H9 (cell line): ENCODE measurements at places on chromosomes 13 and 19.

GRCh38 chr19:33211794-33212435, 13.7 kb downstream of the SLC7A10 start:
- DNase-seq: no peak

- no peak for DNase-seq
Observed at GRCh38 chr13:101946401-101946800, 455.4 kb downstream of the FGF14 start.

DNA sequence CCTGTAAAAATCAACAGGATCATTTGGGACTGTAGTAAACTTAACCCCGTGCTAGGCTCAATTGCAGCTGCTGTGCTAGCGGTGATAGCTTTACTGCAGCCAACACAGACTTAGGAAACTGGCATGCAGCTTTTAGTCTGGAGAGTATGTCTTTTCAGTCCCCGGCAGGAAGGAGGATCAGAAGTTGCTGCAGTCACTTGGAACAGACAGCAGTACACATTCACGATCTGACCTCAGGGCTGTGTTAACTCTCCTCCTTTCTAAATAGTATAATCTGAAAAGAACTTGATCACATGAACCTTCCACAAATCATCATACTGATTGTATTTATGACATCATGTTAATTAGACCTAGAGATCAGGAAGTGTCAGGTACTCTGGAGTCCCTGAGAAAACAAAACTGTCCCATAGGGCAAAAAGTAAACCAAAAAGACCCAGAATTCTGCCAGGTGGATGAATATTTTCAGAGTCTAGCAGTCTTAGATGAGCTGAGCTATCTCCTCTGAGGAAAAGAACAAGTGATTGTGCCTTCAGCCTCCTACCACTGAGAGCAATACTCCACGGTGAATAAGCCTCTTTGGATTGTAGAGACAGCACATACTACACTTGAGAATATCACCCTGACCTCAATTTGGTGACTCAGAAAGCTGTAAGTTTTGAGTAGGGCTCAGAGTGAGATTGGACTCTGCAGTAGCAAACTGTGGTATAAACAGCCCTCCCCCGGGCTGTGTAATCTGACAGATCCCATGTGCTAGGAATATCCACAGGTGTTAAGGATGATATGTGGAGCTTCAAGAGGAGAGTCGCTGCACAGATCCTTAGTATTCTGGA, 181.0 kb upstream of the GPR12 start:
- no peak for DNase-seq

DNA sequence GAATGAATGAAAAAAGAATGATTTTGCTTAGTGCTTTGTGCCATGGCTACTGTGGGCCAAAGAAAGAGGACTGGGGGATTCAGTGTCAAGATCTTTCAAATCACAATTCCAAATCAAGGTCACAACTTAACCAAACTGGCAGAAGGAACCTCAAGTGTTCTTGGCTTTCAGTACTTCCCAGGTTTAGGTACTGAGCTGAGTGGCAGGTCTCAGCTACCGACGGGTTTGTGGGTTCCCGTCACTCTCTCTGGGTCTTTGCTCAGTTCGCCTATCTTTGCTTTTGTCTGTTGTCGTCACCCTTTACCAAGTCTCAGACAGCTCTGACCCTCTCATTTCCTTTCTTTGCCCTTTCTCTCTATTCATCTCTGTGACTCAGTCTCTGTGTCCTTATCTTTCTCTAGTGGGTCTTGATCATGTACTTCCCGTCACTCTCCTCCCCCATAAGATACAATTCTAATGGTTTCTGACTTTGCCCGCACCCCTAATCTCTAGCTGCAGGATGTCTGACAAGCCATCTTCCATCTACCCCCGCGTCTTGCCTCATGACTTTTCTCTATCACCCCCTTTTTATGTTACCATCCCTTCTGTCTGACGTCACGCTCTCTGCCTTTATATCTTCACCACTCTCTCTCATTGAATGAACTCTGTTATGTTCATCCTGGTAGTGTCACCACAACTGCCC, 33.3 kb upstream of the LRRC4B start:
- DNase-seq: no peak

DNA sequence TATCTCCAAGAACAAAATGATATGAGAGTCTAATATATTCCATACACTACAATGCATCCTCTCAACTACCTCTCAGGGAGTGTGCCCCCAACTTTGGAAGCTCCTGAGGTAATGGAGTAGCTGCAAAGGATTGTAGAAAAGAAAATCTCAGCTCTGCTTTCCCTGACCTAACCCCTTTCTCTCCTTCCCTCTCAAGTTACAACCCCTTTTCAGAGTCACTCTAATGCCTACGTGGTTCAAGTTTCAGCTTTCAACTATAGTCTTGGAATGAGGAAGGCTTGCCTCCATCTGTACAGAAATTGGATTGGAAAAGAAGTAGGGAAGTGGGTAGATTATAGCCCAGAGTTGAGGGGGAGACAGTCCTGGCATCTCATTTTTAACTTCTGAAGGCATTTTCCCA, 256.0 kb downstream of the PCDH9 start:
- DNase-seq: no peak

GRCh38 chr13:108115738-108116137, 99.6 kb downstream of the LIG4 start:
- DNase-seq: no peak

DNA sequence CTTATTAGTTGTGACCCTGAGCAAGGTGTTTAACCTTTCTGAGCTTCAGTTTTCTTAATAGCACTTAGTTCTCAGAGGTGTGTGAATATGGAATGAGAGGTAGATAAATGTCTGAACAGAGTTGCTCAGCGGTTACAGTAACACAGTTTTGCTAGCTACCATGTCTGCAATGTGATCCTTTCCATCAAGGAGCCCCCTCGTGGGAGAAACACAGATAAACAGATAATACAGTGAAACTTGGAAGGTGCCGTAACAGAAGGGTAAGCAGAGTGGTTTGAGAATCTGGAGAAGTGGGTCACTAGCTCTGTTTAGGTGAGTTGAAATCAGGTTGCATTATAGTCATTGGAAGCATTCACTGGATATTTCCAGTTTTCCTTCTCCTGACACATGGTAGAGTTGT, 38.9 kb downstream of the IRS2 start:
- DNase-seq: no peak

DNA sequence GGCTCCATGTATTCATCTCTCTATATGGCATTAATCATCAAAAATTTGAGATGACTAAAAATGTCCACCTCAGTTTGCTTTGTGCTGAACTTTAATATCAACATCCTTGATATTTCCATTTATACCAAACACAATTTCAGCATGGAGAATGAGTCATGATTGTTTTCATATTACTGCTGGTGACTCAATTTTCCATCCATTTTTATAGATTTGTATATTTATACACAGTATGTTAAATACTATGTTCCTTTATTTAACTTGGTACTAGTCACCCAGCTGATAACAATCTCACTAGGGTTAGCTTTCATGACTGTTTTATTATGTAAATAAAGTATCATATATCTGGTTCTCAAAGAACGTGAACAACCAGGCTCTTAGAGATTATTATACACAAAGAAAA, 1255.1 kb downstream of the SLITRK1 start:
- no peak for DNase-seq

- DNase-seq: no peak
Observed at GRCh38 chr19:8064911-8065874, 12.6 kb downstream of the CCL25 start.

- no peak for DNase-seq
Observed at GRCh38 chr19:14395710-14396336, 14.6 kb downstream of the ADGRE5 start.

DNA sequence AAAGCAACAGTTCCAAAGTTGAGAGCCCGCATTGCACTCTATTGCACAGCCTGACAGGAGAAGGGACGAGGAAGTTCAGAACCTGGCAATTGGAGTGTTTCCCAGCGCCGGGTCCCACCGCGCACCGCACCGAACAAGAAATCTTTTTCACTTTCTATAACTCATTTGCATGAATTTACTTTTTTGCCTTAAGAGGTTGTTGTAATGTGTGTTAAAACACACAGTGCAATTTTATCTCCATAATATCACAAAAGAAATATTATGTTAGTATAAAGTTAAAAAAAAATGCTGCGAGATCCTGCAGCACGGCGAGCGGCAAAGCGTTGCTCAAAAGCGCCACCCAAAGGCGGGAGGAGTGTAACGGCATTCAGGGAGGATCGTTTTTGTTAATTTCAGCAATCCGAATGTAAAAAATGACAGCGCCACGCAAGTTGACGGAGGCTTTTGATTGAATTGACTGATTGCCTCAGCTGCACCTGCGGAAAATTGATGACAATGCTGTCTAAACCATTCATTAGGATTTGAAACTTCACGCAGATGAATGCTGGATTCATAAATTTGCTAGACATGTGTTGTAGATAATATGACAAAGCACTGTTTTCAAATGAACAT, 303.6 kb upstream of the ZNF507 start:
- DNase-seq: peak; percentile 43

GRCh38 chr19:10749435-10750384, 31.8 kb downstream of the DNM2 start:
- DNase-seq: no peak

DNA sequence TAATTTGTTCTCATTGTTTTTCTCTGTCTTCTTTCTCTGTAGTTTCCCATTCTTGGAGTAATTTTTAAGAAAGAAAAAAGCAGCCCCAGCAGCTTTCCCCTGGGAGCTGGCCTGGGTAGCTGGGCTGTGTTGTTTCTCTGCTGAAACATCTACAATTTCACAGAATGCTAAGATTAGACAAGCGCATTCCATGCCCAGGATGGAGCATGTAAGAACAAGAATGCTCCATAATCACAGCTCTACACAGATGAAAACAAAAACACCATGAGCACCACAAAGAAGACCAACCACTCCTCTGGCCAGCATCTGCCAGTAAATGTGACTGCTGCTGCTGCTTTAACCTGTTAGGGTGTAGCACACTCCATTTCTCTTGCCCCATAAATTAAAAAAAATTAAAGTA, 239.2 kb upstream of the SLITRK1 start:
- no peak for DNase-seq

DNA sequence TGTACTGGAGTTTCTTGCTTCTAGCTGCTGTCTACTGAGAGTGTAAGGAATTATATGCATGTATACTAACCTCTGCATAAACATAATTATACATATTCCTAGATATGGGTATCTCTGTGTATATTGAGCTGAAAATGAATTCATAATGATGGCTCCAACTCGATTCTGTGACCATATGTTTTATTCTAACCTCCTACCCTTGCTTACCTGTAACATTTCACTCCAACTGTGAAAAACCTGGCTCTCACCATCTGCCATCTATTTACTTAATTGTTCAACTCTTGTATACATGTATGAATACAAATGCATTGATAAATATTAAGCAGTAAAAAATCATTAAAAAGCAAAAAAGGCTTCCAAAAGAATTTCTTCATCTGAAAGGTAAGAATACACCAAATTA, 1729.5 kb upstream of the SPRY2 start:
- no peak for DNase-seq

DNA sequence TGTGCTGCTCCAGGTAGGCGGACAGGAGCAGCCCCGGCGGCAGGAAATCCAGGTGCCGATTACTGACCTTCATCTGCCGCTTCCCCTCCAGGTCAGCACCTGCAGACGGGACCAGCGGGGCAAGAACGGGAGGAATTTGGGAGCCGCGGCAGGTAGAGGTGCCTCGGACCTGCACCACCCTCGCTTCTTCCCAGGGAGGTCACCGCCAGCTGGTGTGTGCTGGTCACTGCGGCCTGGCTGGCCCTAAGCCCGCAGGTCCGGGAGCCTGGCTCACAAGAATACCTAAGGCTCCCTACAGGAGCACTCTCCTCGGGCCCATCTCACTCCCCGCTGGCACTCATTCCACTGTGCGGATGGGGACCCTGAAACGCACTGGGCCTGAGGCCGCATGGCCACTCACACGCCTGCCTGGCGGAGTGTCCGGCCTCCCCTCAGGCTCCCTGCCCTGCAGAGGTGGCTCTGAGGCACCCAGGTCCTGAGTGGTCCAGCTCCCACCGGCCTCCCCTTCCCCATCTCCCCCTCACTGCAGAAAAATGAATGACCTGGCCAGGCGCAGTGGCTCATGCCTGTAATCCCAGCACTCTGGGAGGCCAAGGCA, 4.3 kb downstream of the RNU6-9 start:
- peak; percentile 71 for DNase-seq

GRCh38 chr19:18924684-18925213, 5.2 kb downstream of the DDX49 start:
- no peak for DNase-seq

DNA sequence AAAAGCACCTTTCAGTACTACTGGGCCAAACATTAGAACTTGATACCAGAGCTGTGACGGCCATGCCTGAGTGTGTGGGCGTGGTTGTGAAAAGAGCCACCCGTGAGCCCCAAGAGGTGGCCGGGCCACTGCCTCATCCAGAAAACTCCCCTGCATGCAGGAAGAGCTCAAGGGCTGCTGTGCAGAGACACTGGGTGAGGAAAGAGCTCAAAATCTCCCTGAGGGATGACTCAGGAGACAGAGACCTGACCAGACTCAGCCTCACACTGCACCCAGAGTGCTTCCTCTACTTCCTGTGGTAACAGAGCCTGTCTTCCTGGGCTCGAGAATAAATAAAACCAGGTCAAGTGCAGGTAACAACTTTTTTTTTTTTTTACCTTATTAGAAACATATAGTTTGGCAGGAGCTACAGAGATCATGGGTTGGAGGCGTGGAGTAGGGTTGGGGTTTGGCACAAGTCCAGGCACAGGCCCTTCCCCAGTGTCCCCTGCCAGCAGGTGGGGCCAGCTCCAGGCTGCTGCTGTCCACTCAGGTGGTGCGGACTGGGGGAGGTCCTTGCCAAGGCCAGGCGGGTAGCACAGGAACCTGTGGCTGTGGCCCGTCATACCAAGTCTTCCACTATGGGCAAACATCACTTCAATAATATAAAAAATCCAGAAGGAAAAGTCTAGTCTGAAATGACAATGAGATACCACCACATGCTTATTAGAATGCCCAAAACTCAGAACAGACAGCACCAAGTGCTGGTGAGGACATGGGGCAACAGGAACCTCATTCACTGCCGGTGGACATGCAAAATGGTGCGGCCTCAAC, 25.5 kb downstream of the ELL start:
- no peak for DNase-seq

- no peak for DNase-seq
Observed at GRCh38 chr13:92172191-92172590, 773.8 kb downstream of the GPC5 start.

DNA sequence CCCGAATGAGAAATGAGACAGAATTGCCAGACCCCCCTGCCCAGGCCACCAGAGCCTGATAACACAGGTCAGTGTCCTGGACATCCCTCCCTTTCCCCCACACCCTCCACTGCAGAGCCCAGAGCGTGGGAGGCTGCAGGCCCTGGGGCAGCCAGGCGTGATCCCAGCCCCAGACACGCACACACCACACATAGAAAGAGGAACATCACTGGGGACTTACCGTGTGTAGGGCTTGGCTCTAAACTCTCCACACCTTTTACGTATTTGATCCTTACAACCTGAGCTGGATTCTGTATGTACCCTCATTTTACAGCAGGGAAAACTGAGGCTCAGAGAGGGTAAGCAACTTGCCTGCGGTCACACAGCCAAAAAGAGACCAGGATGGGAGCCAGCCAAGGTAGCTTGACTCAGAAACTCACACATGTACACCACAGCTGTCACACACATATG, 334 bp upstream of the ANGPTL6 start:
- DNase-seq: no peak
